ENCODE measurements at places on chromosomes 6 and 20. TPM values are rescaled to one million over a fixed set of nuclear protein-coding genes. Genes with fewer than 3 reads are reported as not detected.

Gene ZSCAN23
- total RNA-seq = 1.8 TPM

Gene CARMIL1
- total RNA-seq = 5.6 TPM

Gene MMP24
- 0.76 TPM for total RNA-seq

Gene BTBD9
- 17.7 TPM for total RNA-seq

Gene IL17F
- total RNA-seq = not detected

Gene ZNF165
- 0.67 TPM for total RNA-seq

Gene NKX2-4
- total RNA-seq = not detected

Gene ZKSCAN4
- 4.2 TPM for total RNA-seq

Gene TNF
- not detected for total RNA-seq

Gene GRM4
- total RNA-seq = not detected

Gene EYS
- 3.2 TPM for total RNA-seq

Gene EEF1A2
- 5.6 TPM for total RNA-seq

Gene OR12D3
- not detected for total RNA-seq

Gene FRS3
- 2.0 TPM for total RNA-seq

Gene MRAP2
- 3.6 TPM for total RNA-seq

Gene SEMG2
- not detected for total RNA-seq

Gene CST8
- total RNA-seq = not detected

Gene STK4
- 24.5 TPM for total RNA-seq

Gene HLA-DQB2
- not detected for total RNA-seq

Gene ZNF184
- 8.2 TPM for total RNA-seq

Gene PNLDC1
- total RNA-seq = not detected

All from vein endothelial cell (primary cell).